Activated CD4-positive, alpha-beta T cell treated with anti-CD3 and anti-CD28 coated beads, Interleukin-2, amount 50 U/mL, for 1 hour (primary cell): ENCODE measurements at places on chromosomes 1 and 21.
A peak's percentile ranks its signal among the peaks of the same experiment; 100 is the strongest.

GRCh38 chr1:154627257-154628120 is 19.5 kb upstream of the ADAR start:
- DNase-seq = peak; percentile 94

GRCh38 chr1:169072945-169073725 is 33.4 kb upstream of the ATP1B1 start:
- no peak for DNase-seq

- DNase-seq = no peak
These were observed 24.9 kb downstream of the CHML start for GRCh38 chr1:241615043-241615974.

DNA sequence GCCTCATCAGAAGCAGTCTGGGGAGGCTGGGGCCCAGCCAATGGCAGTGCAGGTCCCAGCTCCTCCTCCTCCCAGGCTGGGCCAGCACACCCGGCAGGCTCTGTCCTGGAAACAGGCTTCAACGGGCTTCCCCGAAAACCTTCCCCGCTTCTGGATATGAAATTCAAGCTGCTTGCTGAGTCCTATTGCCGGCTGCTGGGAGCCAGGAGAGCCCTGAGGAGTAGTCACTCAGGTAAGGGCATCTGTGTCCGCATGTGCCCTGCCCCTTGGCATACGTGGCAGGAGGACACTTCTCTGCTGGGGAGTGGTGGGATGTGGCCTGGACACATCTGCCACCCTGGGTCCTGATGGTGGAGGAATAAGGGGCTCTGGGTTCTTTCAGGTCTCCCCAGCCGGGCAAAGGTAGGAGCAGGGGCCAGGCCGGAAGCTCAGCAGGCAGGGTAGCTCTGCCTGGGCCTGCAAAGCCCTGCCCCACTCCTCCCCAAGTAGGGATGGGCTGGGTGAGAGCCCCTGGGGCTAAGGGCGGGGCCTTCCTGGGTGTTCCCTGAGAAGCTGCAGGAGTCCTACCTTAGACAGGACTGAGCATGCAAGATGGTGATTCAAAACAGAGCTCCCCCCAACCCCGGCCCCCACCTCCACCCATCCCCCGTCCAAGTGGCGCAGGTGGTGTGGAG is at the start of gene GJB5:
Gene GJB5 (plus strand): TSS at position 84 of the 674 bp plus-strand sequence. CDS start 2,284 bp downstream, outside the sequence.
- DNase-seq = no peak

- DNase-seq = peak; percentile 6
These were observed 19.1 kb downstream of the RAB7B start for GRCh38 chr1:205983925-205984725.

DNA sequence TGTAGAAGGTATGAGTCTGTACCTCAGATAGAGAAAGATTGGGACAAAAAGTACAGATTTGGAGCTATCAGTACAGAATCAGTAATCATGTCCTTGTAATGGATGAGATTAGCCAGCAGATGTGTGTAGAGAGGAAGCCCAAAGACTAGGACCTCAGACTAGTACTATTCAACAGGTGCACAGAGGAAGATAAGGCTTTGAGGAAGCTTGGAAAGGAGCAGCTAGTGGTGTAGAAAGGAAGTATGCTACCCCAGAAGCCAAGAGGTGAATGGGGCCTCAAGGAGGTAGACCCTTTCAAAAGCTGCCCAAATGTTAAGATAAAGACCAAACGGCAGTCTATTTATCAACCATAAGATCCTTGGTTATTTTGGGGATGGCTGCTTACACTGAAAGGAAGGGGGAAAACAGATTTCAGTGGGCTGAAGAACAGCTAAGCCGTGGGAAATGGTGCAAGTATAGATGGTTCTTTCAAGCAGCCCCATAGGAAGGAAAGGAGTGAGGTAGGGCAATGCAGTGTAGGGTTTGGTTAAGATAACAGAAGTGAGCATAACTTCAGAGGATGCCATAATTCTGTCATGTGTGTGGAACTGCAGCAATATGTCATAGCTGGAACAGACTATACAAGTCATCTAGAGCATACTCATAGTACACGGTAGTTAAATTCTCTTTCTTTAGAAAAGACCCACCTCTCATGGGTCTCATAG is 221.7 kb downstream of the HHIPL2 start:
- DNase-seq = no peak

- DNase-seq = no peak
These were observed 7.2 kb downstream of the CD34 start for GRCh38 chr1:207903767-207904166.

GRCh38 chr1:14500041-14500440 is 98.4 kb upstream of the KAZN start:
- no peak for DNase-seq

DNA sequence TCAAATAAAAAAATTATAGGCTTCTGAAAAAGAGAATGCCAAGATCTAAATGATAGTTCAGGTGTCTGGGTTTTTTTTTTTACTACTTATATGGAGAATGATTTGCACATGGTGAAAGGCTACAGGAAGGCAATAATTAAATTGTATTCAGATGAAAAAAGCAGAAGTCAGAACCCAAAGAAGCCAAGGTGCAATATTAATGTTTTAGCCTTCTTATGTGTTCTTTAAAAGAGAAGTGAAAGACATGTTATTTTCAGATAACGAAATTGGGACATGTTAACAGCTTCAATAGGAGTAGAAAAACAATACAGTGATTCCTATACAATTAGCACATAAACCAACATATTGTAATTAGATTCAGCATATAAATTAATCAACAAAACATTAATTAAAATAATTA is 452.9 kb upstream of the PRMT6 start:
- no peak for DNase-seq

- no peak for DNase-seq
These were observed 38.1 kb upstream of the C1orf105 start for GRCh38 chr1:172382406-172382805.

DNA sequence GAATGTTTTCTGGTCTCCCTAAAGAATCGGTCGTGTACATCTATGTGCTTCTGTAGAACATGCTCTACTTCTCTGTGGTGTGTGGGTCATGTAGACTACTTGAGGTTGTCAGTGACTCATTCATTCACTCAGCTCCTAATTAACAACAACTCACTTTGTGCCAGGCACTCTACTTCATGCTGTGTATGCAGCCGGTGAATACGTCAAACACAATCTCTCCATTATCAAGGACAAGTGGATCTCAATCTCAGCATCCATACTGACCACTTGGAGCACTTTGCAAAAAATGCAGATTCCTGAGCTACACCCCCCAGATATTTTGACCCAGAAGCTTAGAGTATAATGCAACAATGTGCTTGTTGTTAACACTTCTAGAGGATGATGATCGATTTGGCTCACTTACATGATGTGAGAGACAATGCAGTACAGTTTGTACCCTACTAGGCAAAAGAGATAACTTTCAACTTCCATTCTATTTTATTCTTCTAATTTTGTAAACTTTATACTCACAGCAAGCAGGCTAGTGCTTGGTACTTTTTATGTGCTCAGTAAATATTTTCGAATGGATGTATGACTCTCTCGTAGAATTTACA is 508.6 kb upstream of the ADAMTS5 start:
- DNase-seq = no peak
